ENCODE measurements at places on chromosomes 7 and 10.

GRCh38 chr7:129367349-129367699 lies 66.9 kb upstream of the STRIP2 start:
- DNase-seq, result no peak

DNA sequence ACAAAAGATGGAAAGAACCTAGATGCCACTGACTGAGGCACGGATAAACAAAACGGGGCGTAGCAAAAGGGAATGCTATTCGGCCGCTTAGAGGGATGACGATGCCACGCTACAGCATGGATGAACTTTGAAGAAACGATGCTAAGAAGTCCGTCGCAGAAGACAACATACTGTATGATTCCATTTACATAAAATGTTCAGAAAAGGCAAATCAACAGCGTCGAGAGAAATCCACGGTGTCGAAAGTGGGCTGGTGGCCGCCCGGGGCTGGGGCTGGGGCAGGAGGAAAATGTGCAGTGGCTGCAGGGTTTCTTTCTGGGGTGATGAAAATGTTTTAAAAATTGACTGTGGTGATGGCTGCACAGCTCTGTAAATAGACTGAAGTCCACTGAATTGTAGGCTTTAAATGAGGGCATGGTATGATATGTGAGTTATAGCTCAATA lies 24.1 kb downstream of the GNA12 start:
- DNase-seq, result no peak

DNA sequence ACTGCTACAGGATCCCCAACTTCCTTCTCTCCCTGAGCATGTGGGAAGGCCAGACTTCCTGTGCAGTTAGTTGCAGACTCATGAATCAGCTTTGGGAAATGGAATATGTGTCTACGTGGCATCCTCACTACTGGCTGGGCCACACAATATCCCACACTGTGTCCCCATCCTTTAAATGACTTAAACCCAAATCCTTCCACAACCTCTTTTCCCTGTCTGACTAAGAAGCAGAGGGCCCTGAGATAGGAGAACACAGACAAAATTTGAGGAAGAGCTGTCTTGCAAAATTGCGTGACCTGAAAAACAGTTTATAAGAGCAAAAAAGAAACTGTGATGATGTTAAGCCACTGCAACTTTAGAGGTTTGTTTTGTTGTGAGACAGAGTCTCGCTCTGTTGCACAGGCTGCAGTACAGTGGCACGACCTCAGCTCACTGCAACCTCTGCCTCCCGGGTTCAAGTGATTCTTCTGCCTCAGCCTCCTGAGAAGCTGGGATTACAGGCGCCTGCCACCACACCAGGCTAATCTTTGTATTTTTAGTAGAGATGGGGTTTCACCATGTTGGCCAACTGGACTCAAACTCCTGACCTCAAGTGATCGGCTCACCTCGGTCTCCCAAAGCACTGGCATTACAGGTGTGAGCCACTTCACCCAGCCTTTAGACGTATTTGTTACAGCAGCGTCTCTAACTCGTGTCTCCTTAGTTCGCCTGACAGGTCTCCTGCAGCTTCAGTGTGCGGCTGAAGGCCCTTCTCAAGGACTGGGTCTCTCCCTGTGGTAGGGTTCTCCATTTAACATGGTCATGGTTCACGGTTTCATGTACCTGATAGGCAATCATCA lies 46.9 kb upstream of the SFMBT2 start:
- DNase-seq, result no peak

DNA sequence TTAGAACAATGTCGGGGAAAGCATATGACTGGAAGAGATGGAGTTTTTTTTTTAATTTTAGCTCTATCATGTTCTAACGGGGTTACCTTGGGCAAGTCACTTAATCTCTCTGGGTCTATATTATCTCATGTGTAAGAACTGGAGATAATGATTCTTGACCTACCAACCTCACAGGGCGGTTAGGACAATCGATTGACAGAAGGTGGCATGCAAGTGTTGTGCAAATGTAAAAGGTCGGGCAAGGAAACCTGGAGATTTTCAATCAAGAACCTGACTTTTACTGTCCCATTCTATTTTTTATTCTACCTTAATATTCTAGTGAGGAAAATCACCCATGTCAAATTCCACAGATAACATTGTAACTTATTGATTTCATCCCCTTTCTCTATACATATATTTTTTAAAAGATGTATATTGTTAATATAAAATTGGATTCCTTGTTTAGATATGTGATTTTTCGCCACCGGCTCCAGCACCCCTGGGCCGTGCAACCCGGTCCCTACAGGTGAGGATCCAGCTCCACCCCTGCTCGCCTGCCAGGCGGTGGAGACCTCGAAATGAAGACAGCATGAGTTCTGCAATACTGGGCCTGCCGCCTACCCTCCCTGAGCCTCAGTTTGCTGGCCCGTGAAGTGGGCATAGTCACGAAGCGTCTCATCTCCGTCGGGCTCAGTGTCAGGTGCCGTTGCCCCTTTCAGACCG lies 497.6 kb upstream of the PHF14 start:
- no peak for DNase-seq

DNA sequence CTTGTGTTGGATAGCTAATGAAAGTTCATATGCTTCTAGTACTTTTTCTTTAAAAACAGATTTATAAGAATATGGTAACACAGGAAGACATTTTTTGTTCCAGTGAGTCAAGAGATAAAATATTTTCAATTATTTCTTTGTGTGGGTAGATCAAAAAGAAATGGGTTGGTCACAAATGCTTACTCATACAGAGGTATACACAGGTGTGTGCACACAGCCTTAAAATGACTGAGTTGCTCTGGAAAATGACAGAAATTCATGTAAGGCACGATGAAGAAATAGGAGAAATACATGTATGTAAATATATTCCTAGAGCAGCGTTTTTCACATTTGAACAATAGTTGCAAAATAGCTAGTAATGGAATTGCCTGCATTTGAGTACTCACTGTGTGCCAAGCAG lies 66.0 kb downstream of the ST7 start:
- DNase-seq, result no peak

DNA sequence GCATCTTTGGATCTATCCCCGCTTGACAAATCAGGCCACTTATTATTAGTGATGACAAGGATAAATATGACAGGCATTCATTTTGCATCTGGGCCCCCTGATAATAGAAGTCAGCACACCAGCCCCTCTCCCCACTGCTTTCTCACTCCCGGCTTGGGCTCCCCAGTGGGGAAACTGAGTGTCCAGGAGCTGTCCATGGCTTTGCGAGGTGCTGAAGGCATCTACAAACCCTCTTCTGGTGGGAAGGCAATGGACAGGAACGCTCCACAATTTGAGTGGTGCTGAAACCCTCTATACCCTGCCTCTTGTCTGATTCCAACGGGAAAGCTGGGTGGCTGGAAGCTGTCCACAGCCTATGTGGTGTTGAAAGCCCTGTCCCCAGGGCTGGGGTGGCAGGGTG lies 61.7 kb upstream of the PCBD1 start:
- no peak for DNase-seq
